ENCODE measurements at places on chromosomes 4 and X. TPM values are rescaled to one million over a fixed set of nuclear protein-coding genes. Genes with fewer than 3 reads are reported as not detected.

The CENPVL1 gene
- not detected for total RNA-seq

The MGAT4D gene
- not detected for total RNA-seq

The GLOD5 gene
- total RNA-seq: not detected

The RNF175 gene
- total RNA-seq: not detected

The BEX3 gene
- total RNA-seq: 232 TPM

The SPON2 gene
- 0.28 TPM for total RNA-seq

The PRKG2 gene
- total RNA-seq: not detected

The SH3RF1 gene
- 18.4 TPM for total RNA-seq

The CITED1 gene
- total RNA-seq: 0.07 TPM

The FSTL5 gene
- not detected for total RNA-seq

The RHOXF2B gene
- not detected for total RNA-seq

The CDK16 gene
- 75.9 TPM for total RNA-seq

The RPL10 gene
- total RNA-seq: 1,825 TPM

The SSX4 gene
- total RNA-seq: not detected

The UTP14A gene
- total RNA-seq: 30.0 TPM

The ARFIP1 gene
- total RNA-seq: 37.6 TPM

The NIPAL1 gene
- 1.6 TPM for total RNA-seq

The TDO2 gene
- total RNA-seq: not detected

The SERPINA7 gene
- total RNA-seq: not detected

The KCNIP4 gene
- total RNA-seq: not detected

The PNMA6A gene
- total RNA-seq: 0.53 TPM

The PRDM5 gene
- 6.1 TPM for total RNA-seq

The HSFX4 gene
- total RNA-seq: not detected

The POU3F4 gene
- not detected for total RNA-seq

The SPARCL1 gene
- 0.88 TPM for total RNA-seq

The HHIP gene
- total RNA-seq: 217 TPM

The LIMCH1 gene
- total RNA-seq: 24.1 TPM

The AKAP4 gene
- total RNA-seq: not detected

The TSPAN7 gene
- 13.5 TPM for total RNA-seq

The MFAP3L gene
- 0.20 TPM for total RNA-seq

The F8A3 gene
- total RNA-seq: 0.56 TPM

The CAPN6 gene
- not detected for total RNA-seq

The CT45A10 gene
- not detected for total RNA-seq

The RRH gene
- 0.07 TPM for total RNA-seq

The ATP1B4 gene
- total RNA-seq: not detected

The BTK gene
- not detected for total RNA-seq

The RXFP1 gene
- not detected for total RNA-seq

The PSAPL1 gene
- not detected for total RNA-seq

The ATP5ME gene
- 124 TPM for total RNA-seq

The SLC16A2 gene
- total RNA-seq: 1.3 TPM

The TCEAL5 gene
- not detected for total RNA-seq

The SLC10A4 gene
- not detected for total RNA-seq

The GPR173 gene
- total RNA-seq: 2.7 TPM

The PDZD4 gene
- 0.20 TPM for total RNA-seq

The KIT gene
- 41.7 TPM for total RNA-seq

The TCEAL9 gene
- total RNA-seq: 106 TPM

The H2BW2 gene
- not detected for total RNA-seq

The CFAP47 gene
- not detected for total RNA-seq

The ADH1A gene
- total RNA-seq: not detected

The TAB3 gene
- 6.1 TPM for total RNA-seq

The CTAG1A gene
- total RNA-seq: not detected

The SLC6A14 gene
- total RNA-seq: not detected

The SHROOM4 gene
- total RNA-seq: 39.5 TPM
